ENCODE measurements at places on chromosomes 4 and X.

GRCh38 chrX:134761788-134762187, 103.5 kb upstream of the PLAC1 start:
- DNase-seq, result no peak

- peak; percentile 3 for DNase-seq
Observed at GRCh38 chr4:128386761-128387599, 99.4 kb upstream of the PGRMC2 start.

DNA sequence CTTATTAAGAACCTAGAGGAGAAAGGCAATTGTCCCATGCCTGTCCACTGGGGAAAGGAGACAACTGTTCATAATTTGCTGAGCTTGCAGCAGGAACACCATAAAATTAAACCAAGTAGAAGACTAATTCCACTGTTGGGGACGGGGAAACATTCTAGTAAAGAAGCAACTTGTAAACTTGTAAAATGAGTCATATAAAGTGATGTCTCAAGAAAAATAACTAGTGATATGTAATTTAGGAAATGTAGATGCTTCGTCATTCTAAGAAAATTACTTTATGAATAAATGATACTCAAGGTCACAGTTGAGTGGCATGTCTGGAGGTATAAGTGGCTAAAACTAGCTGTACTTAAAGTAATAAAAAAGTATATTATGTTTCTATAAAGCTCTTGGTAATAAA, 121.2 kb upstream of the MID1 start:
- DNase-seq, result no peak

GRCh38 chrX:114675365-114675764, 91.5 kb downstream of the HTR2C start:
- no peak for DNase-seq

DNA sequence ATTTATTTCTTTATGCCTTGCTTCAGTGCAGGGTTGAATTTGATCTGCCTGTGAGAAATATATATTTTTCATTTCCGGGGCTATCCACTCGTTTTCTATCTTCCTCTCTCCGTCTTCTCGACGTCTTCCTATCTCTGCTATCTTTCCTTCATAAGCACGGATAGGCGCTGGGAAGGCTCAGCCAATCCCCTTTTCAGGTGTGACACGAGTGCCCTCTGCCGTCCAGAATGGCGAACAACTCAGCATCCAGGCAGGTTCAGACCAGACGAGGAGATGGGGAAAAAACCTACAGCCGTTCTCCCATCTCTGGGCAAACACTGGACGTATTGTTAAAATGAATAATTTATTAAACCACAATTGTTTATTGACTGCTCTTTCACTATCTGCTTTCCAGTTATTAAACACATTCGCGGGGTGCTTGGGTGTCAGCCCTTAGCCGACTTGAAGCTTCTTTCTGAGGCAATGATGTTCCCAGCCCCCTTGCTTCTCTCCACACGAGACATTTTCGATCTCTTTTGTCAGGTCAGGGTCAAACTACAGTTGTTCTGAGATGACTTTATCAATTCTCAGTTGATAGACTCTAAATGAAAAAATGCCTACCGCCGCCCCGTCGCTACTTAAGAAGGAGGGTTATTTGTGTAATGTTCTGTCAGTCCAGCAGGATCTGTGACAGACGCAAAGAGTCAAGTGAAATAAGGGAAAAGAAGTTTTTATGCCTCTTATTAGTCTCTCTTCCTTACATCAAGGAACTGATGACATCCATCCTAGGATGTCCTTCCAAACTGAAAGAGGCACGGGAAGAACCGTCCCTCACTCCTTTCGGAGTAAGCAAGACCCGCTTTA, 96.3 kb upstream of the NOCT start:
- peak; percentile 80 for DNase-seq

GRCh38 chrX:75655627-75656026, 129.4 kb downstream of the MAGEE2 start:
- no peak for DNase-seq
